Stimulated activated CD4-positive, alpha-beta T cell treated with anti-CD3 and anti-CD28 coated beads, Interleukin-4, amount 100 ng/mL, for 4 hours (primary cell): ENCODE measurements at places on chromosomes 2 and 18.

- no peak for DNase-seq
Observed at GRCh38 chr2:33215299-33215698, 261.1 kb upstream of the RASGRP3 start.

GRCh38 chr2:207902821-207903220 lies 122.5 kb downstream of the PLEKHM3 start:
- DNase-seq: no peak

- no peak for DNase-seq
Observed at GRCh38 chr18:44897411-44897810, 216.7 kb downstream of the SETBP1 start.

DNA sequence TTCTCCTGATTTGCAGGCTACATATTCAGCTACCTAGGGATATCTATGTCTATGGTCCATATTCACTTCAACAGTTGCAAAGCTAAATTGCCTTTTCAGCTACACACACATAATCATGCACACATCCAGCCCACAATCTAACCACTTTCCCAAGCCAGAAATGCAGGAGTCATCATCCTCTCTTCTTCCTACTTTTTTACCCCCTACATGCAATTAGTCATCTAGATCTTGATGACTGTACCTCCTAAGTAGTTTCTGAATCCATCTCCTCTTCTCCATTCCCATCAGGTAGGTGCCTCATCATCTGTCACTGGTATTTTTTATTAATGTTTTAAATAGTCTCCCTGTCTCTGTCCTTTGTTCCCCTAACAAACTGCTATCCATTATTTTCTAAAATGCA lies 23.7 kb upstream of the SPRED2 start:
- no peak for DNase-seq

DNA sequence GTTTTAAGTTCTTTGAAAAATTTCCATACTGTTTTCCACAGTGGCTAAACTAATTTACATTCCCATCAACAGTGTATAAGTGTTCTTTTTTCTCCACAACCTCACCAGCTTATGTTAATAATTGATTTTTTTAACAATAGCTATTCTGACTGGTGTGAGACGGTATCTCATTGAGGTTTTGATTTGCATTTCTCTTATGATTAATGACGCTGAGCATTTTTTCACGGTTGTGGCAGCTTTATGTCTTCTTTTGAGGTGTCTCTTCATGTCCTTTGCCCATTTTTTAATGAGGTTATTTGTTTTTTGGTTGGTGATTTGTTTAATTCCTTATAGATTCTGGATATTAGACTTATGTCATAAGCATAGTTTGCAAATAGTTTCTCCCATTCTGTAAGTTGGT lies 997.9 kb downstream of the SUCLG1 start:
- no peak for DNase-seq

DNA sequence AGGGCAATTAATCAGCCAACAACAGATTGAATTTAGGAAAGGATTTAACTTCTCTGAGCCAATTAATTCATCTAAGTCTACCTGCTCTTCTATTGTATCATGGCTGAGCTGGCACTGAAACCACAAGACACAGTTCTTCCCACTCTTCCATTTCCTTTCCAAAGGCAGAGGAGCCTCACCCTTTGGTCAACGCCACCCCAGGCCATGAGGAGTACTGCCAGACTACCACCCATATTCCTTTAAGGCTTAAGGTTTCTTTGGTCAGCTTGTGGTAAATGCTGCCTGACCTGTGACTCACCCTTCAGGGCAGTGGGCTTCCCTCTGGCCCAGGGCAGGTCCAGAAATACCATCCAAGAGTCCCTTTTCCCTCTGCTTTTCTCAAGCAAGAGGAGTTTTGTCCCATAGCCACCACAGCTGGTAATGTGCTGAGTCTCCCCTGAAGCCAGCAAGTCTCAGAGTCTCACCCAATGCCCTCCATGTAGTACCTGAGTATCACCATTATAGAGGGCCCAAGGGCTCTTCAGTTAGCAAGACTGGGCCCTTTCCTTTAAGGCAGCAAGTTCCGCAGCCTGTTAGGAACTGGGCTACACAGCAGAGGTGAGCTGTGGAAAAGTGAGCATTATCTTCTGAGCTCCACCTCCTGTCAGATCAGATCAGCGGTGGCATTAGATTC lies 900.5 kb upstream of the CRIM1 start:
- DNase-seq: no peak

DNA sequence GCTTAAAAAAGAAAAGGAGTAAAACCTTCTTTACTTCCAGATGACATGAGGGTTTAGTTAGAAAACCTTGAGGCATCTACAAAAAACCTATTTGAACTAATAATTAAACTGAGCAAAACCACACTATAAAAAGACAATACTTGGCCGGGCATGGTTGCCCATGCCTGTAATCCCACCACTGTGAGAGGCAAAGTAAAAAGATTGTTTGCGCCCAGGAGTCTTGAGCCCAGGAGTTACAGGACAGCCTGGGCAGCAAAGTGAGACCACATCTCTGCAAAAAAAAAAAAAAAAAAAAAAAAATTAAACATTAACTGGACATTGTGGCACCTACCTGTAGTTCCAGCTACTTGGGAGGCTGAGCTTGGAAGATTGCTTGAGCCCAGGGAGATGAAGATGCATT lies 502.8 kb upstream of the LRRTM4 start:
- no peak for DNase-seq

DNA sequence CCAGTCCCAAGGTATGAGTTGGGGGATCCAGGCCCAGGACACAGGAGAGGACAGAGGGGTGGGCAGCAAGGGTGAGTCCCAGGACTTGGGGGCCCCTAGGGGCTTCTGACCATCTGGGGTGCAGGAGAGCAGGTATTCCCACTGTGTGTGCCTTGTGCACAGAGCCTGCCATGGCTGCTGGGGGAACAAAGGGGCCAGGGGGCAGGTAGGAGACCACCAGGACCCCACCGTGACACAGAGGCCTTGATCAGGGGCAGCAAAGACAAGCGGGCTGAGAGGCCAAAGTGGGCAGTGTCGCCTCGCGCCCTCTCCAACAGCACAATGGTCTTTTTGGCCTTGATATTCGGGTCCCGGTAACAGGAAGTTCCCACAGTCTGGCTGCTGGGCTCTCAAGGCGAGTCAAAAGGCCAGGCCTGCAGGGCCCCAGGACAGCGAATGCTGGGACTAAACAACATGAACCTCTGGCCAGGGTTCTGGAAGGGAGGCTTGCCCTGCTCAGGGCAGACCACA lies 12.3 kb upstream of the GPR17 start:
- DNase-seq: no peak

DNA sequence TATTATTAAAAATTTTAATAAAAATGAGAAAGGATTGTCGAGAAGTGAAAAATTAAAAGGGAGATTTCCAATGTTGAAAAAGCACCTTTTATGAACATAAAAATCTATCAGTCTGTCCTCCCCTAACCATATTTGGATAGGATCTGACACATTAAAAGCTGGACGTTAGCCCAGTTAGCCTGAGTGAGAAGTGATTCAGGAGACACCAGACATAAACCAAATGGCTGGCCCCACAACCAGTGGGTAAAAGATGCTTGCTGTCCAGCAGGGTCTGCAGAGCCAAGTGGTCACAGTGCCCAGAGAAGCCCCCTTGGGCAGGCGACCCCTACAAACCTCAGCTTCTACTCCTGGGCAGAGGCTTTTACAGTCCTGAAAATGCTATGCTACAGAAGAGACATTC lies 253.8 kb upstream of the LYPD1 start:
- DNase-seq: no peak

- DNase-seq: no peak
Observed at GRCh38 chr2:123840016-123840415, 185.1 kb upstream of the CNTNAP5 start.

- DNase-seq: no peak
Observed at GRCh38 chr18:26919627-26920026, 54.1 kb upstream of the AQP4 start.

DNA sequence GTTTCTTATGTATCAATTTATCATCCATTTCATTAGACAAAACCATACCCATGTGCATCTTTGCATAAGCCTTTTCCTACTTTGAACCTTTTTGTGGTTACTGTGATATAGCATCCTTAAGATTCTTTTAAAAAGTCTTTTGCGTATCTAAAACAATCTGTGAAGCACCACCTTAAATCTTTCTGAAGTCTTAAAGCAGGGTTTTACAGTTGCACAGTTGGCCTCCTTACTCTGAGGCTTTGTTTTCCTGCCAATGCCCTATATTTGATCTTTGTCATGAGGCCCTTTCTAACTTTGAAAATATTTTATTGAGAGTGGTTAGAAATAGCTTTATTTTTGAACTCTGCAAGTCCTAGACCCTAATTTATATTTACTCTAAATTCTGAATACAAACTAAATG lies 163.4 kb upstream of the MAP3K20 start:
- DNase-seq: no peak

- no peak for DNase-seq
Observed at GRCh38 chr2:74130211-74130995, 17.3 kb downstream of the BOLA3 start.

GRCh38 chr2:70044290-70045040 lies 42.8 kb upstream of the PCBP1 start:
- no peak for DNase-seq

- no peak for DNase-seq
Observed at GRCh38 chr2:180368881-180369280, 361.8 kb upstream of the CWC22 start.

DNA sequence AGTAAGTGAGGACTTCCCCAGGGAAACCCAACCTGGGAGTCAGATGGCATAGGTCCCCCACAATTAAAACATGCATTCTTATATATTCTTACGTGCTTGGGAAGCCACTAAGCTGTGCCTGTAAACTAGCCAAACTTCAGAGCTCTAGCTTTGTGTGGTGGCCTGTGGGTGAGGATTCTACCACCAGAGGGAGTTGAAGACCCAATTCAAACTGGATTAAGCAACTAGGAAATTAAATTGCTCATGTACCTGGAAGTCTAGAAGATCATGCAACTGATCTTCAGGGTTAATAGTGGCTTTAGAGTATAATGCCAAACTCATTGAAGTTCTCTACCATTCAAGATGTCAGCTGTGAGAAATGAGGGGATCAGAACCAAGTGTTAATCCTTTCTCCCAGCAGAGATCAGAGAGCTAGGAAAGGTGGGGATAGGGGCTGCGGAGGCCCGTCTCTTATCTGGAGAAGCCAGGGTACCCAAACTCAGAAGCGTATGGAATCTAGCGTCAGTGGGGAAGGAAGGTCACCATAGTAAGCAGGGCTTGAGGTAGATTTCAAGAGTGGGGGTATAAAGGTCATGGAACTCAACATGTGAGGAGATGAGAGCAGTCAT lies 53.2 kb upstream of the CCDC85A start:
- no peak for DNase-seq

GRCh38 chr2:10285556-10286198 lies 17.0 kb upstream of the HPCAL1 start:
- DNase-seq: no peak

GRCh38 chr2:196205881-196206435 lies 34.6 kb upstream of the STK17B start:
- no peak for DNase-seq
